ENCODE measurements at places on chromosomes 2 and 18.
A peak's percentile ranks its signal among the peaks of the same experiment; 100 is the strongest.

DNA sequence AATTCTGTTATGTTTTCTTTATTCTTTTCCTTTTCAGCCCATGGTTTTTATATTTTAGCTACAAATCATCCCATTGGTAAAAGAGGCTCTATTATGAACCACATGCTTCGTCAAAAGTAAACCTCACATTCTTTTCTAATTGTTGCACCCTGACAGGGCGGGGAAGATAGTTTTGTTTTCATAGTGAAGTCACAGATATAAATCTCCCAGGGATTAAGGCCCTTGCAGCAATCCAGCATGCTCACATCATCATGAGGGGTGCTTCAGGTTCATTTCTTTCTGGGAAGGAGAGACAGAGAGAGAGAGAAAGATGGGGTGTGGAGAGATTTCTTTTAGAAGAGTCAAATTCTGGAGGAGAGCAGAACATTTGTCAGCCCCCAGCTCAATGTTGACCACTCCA lies 124.5 kb upstream of the CDC42EP3 start:
- no peak for DNase-seq

DNA sequence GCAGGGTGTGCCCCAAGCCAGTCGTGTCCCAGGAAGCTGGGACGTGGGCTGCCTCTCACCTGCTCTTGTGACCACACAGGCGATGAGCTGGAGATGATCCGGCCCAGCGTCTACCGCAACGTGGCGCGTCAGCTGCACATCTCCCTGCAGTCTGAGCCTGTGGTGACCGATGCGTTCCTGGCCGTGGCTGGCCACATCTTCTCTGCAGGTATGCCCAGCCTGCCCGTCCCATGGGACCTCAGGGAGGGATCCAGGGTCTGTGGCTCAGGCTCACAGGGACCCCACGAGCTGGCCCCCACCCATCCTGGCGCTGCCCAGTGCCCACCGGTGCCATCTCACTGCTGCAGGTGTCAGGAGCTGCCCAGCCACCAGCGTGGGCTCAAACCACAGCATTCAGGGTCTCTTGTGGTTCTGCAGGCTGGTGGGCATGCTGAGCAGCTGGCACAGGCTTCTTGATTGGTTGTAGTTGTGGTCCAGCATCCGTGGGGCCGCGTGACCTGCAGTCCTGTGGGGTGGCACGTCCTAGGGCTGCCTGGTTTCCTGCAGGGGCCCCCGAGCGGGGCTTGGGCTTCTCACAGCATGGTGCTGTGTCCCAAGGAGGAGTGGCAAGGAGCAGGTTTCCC lies 3.8 kb downstream of the BOK start:
- DNase-seq: no peak

DNA sequence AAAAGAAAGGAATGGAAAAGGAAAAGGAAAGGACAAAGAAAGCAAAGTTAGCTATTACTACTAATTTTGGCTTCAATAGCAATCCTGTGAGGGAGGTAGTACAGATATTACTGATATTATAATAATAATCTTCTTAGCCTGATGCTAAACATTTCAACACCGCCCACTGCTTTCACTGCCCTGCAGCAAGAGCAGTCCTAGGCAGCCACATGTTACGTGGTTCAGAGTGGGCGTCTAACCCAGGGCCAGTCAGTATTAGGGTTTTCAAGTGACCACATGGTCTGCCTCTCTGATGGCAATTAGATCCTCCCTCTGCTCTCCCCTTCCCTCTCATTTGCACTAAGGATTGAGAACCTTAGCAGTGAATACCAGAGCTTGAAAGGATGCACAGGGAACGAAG lies 83.7 kb upstream of the ZNF397 start:
- no peak for DNase-seq

DNA sequence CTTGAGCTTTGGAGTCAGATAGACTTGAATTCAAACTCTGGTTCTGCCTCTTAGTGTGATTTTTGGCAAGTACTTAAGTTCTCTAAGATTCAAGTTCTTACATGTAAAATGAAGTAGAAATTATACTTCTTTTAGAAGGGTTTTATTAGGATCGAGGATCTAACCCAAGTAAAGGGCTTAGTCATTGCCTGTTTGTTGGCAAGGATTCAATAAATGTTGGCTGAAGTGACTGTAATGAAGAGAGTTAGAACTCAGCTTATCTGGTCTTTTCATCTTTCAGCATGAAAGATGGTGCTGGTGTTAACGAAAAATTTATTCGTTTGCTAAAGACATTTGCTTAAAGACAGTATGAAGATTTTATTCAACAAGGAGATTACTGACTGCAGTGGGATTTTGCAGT lies 315.9 kb upstream of the THUMPD2 start:
- peak; percentile 33 for DNase-seq

- DNase-seq: no peak
Measured at GRCh38 chr18:2981212-2981728, 31.7 kb downstream of the LPIN2 start.

DNA sequence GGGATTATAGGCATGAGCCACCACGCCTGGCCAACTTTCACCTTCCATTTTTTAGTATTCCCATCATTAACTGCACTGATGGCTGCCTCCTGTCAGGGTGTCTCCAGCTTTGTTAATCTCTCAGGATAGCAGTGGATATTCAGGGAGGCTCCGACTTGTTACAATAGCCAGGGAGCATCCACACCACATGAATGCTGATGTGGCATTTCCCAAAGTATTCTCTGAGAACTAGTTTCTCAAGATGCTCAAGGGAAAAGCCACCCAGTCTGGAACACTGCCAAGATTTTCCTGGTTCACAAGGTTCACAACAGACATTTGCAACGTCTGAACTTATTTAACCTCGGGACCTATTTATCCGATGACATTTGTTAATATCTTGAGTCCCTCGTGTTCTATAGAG lies 33.8 kb downstream of the ZNF519 start:
- DNase-seq: no peak

GRCh38 chr2:171013851-171014250 lies 84.8 kb downstream of the GORASP2 start:
- DNase-seq: no peak

GRCh38 chr18:29123706-29124530 lies 947.0 kb upstream of the CDH2 start:
- peak; percentile 2 for DNase-seq

DNA sequence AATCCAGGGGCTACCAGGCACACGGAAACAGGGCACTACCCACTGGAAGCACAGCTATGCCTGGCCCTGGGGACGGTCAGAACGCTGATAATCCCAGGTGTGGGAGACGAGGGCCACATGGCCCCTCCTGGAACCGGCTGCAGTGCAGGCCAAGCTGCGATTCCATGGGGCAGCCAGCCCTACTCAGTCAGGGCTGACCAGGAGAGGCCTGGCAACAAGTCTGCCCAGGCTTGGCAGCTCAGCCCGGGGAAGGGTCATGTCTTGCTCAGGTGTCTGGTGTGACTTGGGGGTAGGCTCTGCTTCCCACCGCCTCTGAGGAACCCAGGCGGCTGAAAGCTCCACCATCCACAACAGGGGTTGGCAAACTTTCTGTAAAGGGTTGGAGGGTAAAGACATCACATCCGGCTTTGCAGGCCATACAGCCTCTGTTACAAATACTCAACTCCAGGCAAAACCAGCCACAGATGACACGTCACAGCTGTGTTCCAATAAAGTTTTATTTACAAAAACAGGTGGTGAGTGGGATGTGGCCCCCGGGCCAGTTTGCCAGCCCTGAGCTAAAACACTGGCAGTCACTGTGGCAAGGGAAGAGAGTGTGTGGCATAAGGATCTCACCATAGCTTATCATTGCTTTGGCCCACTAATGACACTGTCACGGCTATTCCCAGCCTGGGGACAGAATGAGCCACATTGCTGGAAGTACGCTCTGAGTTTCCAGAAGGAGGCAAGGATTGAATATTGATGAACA lies 85.2 kb downstream of the NDUFA10 start:
- no peak for DNase-seq

DNA sequence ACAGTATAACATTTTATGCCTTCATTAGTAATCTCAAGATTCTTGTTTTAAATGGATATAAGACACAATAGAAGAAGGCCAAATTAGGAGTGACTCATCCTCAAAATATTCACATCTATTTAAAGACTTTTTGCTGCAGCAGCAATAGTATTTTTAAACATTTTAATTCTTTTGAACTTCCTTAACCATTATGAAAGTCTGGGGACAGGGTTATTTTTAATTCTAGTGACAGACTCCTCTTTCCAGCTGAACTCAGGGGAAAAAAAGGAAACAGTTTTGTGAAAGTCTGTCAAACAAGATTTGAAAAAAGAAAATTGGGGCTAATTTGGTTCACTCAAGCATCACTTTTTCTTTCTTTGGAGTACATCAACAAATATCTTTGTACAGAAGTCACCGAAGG lies 541.8 kb downstream of the NUP35 start:
- DNase-seq: no peak

DNA sequence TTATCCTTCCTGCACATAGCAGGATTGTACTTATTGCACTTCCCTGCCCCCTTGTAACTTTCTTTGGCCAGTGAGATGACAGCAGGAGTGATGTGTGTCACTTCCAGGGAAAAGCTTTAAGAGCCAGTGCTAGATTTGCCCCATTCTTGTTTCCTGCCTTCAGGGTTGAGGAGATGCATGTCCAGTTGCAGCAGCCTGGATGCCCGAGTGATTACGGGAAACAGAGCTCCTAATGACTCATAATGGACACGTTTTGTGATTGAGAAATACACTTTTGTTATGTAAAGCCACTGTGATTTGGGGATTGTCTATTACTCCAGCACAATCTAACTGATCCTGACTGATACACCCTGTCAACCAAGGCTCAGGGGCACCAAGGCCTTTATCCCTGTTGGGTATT lies 5.0 kb upstream of the TET3 start:
- no peak for DNase-seq

- DNase-seq: no peak
Measured at GRCh38 chr2:126802774-126803433, 95.8 kb upstream of the TEX51 start.

- no peak for DNase-seq
Measured at GRCh38 chr2:109185338-109185737, 56.3 kb downstream of the SH3RF3 start.

DNA sequence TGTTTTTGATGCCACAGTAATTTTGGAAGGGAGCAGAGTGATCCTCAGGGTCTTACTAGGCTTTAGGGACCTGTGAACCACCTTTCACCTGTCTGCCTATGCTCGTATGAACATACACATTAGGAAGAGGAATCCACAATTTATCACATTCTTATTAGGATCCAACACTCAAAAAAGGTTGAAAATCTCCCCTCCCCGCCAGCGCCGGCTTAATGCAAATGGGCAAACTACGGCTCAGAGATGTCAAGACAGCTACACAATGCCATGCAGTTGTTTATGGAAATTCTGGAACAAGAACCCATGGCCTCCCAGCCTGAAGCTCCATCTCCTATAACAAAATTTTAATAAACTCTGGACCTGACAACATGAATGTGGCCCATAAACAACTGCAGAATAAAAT lies 375.9 kb upstream of the ACVR2A start:
- no peak for DNase-seq

GRCh38 chr2:150853263-150853662 lies 365.8 kb upstream of the RND3 start:
- no peak for DNase-seq

DNA sequence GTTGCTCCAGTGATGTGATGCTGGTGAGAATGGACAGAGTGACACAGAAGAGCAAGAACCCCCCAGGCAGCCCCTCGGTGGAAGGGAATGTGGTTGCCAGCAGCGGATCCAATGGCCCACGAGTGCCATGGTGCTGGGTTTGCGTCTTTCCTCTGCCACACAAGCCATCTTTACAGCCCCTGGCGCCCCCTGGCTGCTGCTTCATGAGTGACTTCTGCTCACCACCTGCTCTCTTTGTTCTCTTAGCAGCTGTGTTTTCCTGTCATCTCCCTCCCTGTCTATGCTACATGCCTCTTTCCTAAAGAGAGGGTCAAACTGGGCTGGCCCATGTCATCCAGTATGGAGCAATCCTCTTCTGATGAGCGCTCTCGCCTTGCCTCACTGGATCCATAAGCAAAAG lies 300.0 kb upstream of the SMIM21 start:
- peak; percentile 62 for DNase-seq

DNA sequence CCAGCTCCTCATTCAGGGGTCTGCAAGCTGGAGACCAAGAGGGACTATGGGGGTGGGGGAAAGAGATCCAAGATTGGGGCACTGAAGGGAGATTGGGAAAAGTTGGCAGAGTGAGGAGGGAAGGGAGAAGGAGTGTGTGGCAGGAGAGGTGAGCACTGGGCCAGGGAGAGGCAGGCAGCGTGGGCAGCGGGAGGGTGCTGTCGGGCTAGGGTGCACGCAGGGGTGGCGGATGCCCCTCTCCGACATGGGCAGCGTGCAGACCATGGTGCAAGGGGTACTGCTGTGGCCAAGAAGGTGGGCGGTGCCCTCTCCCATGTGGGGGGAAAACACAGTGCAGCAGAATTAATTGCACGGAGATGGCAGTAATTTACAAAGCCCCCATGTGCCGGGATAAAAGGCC lies 74.1 kb downstream of the CELF4 start:
- DNase-seq: no peak

- DNase-seq: no peak
Measured at GRCh38 chr2:42801381-42801780, 9.0 kb upstream of the HAAO start.

DNA sequence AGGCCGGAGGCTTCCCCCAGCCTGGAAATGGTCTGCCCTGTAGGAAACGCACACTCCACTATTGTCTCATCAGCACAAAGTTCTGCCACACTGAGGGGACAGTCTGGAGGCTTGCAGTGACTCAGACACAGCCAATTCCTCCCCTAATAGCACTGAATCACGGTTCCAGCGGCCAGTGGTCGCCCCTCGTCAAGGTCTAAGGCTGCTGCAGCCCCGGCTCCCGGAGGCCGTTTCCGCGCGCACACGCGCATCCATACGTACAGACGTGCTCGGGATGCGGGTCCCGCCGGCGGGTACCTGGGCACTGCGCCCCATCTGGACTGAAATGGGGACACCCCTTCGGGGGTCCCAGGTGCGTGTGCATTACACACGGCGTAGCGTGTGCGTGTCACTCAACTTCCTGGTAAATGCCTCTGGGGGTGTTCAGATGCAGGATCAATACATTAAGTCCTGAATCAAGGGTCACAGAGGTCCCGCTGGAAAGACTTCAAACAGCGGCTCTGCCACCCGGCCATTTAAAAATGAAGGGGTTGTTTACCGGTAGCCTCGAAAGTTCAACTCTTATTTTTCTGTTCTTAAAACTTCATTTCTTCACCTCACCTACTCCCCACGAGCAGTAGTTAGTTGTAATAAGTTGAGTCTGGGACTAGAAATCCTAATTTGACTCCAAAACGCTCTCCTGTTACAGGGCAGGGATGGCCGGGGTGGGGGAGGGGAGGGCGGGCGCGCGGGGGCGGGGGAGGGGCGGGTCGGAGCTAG lies 572 bp upstream of the ZNF516 start:
- DNase-seq: peak; percentile 78

DNA sequence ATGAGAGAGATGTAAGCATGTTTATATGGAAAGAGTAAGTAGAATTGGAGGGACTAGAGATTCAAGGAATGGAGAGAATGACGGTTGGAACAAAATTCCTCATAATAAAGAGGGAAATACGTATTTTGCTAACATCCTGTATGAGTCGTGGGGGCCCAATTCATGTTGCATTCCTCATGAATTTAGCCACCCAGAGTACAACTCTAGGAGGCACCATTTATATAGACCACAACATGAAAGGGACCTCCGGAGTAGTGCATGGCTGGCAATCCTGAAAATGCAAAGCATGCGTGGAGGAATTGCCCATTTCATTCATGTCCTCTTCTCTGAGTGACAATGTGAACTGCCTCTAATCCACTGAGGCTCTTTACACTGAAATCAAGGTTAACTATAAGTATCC lies 168.2 kb downstream of the ZEB2 start:
- DNase-seq: no peak

Data from hematopoietic multipotent progenitor cell treated with erythropoietin and hydrocortisone succinate and interleukin-3 and kit ligand, for 6 days (in vitro differentiated cells).